ENCODE measurements at places on chromosomes 3 and 15.

DNA sequence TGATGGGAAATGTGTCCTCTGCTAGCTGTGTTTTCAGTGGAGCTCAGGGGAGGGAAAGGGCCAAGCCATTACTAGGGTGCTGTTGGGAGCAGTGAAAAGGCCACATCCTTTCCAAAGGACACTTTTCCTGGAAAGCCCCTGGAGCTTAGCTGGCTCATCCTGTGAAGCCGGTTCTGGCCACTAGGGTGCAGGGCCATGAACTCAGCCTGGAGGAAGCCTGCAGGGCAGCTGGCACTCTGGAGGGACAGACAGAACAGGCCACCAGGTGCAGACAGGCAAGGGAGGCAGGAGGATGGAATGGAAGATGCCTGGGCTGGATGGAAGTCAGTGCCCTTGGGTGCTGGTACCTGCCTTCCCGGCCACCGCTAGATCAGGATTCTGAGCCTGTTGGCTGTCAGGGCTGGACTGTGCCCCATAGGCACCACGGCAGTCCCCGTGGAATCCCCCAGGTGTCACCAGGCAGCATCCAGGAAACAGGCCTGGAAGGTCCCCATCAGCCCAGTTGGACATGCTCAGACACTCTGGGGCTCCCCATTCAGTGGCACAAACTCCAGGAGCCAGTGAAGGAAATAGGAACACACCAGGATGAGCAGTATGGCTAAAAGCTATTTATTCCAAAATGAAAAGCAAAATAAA, 76.2 kb upstream of the C2CD4B start:
- DNase-seq, result no peak

DNA sequence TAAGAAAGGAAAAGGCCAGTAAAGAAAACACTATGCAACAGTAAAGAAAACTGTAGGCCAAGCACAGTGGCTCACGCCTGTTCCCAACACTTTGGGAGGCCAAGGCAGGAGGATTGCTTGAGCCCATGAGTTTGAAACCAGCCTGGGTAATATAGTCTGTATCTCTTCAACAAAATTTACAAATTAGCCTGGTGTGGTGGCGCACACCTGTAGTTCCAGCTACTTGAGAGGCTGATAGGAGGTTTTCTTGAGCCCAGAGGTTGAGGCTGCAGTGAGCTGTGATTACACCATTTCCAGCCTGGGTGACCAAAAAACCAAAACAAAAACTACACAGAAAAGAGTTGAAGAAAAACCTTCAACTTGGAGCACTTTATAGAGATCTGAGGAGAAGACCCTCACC, 31.8 kb downstream of the DAG1 start:
- DNase-seq, result no peak

DNA sequence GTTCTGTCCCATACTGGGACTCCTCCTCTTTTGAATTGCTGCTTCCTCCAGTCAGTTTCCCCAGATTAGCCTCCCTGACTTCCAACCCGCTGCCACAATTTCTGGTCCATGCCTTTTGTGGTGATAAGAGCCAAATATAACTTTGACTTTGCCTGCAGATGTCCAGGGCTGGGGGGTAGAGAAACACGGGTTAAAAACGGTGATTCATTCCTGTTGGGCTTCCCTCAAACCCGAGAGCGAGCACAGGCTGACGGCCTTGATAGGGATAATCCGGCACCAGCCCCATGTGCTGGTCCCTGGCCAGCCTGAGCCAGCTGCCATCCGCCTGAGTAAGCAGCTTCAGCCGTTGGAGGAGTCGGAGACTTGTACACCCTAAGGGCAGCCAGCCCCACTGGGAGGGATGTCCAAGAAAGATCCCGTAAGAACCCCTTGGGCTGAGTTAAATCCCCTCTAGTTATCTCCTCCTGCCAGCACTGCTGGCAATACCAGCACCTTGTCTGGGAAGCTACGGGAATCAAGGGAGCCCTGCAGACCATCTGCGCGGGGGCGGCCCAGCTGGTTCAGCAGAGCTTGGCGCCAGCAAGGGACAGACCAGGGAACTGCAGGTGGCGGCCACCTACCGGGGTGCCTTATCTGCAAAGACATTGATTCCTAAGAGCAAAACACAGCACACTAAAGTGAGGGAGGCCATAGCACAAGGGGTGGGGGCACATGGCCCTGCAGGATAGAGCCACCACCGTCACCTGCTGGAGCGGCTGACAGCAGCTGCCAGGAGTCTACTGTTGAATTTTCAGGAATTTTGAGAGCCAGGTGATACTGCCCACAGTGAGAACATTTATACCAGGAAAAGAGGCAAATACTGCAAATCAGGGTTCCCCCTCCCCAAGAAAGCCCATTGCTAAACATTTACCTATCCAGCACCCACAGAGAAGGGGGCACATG, 18.1 kb downstream of the CSPG4 start:
- no peak for DNase-seq

DNA sequence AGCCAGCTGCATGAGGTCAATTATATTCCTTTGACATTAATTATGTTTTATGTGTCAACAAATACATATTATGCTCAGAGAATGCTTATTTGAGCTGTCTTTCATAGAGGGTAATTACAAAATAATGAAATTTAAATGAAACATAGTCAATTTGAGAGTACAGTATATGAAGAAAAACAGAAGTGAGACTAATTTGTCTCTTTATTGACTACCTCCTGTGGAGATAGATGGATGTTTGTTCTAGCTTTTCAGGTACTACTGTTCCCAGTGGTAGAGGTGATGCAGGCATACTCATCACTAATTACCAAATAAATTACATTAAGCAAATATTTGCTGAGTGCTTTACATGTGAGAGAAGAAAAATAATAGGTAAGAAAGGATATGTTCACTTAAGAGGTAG, 1129.6 kb downstream of the OTOL1 start:
- no peak for DNase-seq

- no peak for DNase-seq
These were observed 550 bp downstream of the CCDC9B start for GRCh38 chr15:40340038-40340739.

GRCh38 chr3:134002306-134002705, 27.4 kb downstream of the SLCO2A1 start:
- no peak for DNase-seq

DNA sequence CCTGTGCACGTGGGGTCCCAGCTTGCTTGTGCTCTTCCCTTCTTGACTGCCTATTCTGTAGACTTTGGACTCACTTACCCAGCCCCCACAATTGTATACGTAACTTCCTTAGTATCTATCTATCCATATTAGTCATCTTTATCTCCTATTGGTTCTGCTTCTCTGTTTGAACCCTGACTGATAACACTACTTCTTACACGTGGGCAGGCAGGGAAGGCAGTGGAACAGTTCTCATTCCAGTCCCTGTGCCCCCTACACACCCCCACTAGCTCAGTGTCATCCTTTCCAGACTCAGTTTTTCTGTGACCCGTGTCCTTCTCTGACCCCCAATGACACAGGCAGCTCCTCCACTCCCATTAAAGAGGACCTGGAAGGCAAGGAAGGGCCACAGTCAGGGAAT, 74.2 kb upstream of the FBN1 start:
- DNase-seq, result peak; percentile 10

DNA sequence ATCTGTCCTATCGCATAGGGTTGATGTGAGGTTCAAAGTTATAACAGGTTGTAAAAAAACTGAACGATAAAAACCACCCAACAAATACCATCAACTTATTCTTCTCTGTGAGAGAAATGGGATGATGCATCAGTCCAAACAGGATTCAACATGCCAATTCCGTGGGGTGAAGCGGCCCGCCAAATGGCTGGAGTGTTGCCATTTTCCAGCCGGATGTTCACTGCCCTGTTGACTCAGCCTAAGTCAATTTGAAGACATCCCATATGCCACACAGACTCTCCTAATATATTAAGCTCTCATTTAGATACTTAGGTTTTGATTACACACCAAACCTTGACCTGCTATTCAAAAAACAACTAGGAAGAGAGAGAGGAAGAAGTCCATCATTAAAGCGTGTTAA, 311.1 kb downstream of the VPS13C start:
- no peak for DNase-seq

GRCh38 chr3:133428552-133428951, 28.7 kb downstream of the BFSP2 start:
- DNase-seq, result no peak

DNA sequence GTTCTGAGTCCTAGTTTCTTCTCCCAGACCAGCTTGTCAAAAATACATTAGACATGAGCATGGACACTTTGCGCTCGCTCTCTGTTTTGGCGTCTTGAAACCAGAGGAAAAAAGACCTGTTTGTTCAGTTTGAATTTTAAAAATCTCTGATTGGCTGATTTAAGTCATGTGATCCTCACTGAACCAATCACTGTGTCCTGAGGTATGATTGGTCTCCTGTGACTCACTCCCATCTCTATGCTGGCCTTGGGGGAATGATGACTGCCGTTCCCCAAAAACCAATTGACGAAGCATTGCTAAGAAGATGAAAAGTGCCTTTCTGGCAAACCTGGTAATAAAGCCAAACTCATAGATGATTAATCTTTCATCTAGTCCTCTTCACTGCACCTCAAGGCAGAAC, 256.5 kb downstream of the IL5RA start:
- DNase-seq, result no peak

GRCh38 chr3:52279596-52279995, 1.1 kb upstream of the WDR82 start:
- no peak for DNase-seq

DNA sequence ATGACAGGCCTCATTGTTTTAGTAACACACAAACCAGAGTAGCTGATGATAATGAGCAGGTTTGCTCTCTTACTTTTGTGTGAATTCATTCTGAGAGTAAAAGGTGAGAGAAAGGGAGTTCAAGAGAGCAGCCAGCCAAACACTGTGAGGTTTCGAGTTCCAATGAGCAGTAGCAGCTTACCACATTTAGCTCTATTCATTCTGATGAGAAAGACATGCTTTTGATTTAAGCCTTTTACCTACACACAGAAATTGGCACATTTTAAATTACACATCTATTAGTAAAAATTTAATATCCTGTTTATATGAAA, 28.0 kb downstream of the GLDN start:
- no peak for DNase-seq

GRCh38 chr3:48656061-48656840, 6.4 kb downstream of the CELSR3 start:
- DNase-seq, result peak; percentile 87

GRCh38 chr3:40971191-40972168, 227.8 kb upstream of the CTNNB1 start:
- DNase-seq, result peak; percentile 83

- DNase-seq, result no peak
These were observed 59.1 kb upstream of the ALDH1A3 start for GRCh38 chr15:100820528-100820927.

DNA sequence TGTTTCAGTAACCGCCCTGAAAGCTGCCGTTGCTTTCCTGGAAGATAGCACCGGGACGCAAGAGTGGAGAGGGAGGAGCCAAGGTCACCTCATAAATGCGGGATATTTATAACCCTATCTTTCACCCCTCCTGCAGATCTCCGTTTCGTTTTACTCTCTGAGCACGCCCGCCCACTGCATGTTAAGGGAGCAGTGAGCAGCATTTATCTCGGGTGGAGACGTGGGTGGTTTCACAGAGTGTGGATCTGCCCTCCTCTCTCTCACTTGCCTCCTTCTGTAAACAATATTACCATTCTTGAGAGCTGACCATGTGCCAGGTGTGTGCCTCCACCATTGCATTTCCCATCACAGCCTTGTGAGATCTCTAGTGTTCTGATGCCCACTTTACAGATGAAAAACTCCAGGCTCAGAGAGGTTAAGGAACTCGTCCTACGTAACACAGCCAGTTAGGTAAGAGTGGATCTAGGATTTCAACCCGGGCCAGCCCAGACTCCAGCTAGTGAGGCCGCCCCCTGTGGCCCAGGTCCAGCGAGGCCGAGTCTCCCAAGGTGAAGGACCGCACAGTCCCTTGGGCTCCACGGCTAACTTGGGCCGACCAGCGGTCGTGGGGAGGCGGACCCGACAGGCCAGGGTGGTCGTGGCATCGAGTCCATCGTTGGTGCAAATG, 16.9 kb upstream of the SEMA4B start:
- DNase-seq, result no peak

- no peak for DNase-seq
These were observed 442.0 kb downstream of the MAGI1 start for GRCh38 chr3:65596571-65597225.

GRCh38 chr3:118108769-118109168, 925.9 kb downstream of the IGSF11 start:
- no peak for DNase-seq

DNA sequence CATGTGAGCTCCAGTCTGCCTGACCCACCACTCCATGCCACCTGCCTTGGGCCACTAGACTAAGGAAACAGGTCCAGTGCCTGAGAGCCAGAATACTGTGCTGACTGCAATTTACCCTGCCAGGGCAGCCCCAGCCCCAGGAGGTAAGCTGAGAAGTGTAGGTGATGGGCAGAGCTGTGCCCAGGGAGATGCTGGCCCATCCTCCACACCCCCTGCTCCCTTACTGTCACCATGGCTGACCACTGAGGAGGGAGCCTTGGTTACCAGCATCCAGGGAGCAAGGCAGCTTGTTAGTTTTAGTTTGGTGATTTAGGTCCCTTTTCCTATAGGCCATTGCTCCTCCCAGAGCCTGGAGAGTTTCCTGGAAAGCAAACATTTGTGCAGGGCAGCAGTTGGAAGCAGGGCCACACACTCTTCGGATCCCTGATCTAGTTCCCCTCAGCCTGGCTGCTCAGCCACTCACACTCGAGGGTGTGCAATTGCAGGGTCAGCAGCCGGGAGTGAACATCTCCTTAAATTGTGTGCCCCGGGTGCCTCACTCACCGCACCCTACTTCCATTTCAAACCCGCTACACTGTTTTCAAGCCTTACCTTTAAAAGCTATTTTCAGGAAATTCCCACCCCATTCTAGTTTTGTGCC, 2.0 kb downstream of the GALNT15 start:
- DNase-seq, result no peak

DNA sequence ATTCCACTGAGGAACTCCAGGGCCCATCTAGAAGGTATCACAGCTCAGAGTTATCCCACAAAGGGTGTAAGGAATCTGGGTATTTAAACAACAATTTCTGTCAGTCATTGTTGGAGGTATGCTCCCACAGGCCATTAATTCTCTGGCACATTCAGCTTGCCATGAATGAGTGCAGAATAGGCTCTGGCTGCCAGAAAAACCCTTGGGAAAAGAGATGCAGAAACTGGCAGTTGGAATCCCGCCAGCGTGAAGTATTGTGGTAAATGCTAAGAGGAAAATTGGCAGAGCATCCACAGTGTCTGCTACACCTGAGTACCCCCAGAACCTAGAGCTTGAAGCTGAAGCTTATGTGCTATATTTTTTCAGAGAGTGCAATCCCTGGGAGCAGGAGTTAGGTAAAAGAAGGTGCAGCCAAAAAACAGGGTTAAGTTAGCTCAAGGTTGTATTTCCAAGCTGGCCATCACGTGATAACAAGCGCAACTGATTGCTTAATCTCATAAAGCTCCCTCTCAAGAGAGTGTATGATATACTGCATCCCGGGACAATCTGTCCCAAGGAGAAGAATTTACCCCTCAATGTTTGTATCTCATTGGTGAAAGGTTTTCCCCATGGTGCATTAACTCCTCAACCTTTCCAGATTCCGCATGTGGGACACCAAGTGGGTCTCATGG, 94.2 kb upstream of the ACP3 start:
- no peak for DNase-seq

DNA sequence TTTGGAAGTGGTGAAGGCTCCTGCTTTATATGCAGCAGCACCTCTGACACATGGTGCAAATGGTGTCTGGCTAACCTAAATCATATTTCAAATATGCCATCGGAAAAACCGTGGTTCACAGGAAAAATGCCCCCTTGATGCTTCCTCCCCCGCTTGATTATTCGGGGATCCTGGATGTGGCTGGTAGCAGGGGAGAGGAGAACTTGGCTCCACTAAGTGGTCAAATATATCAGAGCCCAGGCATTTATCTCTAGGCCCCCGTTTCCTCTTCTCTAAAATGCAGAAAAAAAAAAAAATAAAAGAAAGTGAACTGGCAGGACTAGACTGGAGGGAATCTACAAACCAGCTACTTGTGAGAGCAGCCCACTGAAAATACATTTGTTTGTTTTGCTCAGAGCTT, 18.2 kb upstream of the ATP2B2 start:
- DNase-seq, result no peak
